ENCODE measurements at places on chromosomes 7 and 10.

GRCh38 chr10:123784646-123785045 is 107.0 kb downstream of the CPXM2 start:
- DNase-seq = no peak

DNA sequence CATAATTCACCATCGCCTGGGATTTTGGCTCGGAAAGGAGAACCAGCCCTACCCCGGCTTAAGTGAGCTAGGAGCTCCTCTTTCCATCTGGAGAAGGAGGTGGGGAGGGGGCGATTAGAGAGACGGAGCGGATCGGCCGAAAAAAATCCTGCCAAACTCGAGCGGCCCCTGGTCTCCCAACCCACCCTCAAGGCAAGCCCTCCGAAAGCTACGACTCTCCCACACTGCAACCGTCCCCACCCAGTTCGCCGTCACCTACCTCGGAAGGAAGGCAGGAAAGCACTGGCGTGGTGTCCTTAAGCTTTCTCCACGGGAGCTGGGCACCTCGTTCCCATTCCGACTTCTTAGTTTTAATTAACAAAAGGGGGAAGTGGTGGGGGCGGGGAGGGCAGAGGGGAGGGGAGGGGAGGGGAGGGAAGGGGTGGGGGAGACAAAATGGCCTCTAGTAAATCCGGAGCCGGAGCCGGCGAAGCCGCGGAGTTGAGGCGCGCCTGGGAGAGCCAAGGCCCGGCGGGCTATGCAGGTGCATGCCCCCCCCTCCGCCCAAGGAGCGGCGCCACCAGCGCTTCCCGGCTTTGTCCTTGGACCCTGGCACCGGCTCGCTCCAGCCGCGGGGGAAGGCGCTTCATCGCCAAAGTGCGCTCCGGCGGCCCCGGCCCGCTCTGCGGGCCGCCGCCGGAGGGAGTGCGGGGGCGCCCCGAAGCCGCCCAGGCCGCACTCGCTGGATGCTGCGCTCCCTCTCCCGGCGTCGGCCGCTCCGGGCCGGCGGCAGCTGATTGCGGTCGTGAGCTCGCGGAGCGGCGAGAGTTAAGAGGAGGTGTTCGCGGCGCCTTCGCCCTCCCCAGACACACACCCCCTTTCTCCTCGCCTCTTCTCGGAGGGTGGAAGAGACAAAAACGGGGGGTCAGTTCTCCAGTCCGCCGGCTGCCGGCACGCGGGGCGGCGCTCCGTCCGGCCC is at the start of gene LRRC4:
LRRC4 (minus strand) TSS at position 784 of the 958 bp plus-strand sequence. CDS start 797 bp downstream, outside the sequence.
- DNase-seq = no peak

DNA sequence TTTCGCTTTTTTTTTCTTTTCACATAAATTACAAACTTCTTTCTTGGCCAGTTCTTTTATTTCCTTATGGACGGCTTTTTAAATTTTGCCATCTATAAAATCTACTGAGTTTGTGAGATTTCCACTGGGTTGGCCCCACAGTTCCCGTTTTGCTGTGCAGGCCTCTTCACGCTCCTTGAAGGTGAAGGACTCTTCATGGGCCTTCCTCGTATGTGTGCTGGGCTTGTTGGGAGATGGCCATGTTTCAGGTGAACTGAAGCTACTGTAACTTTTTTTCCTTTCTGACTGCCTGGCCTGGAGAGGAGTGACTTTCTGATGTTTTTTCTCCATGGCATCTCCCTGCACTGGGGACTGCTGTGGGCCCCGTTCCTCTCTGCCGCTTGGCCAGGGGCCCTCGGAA is 262.4 kb downstream of the COBL start:
- DNase-seq = no peak

GRCh38 chr7:98869027-98869596 is 702 bp downstream of the TMEM130 start:
- DNase-seq = no peak

DNA sequence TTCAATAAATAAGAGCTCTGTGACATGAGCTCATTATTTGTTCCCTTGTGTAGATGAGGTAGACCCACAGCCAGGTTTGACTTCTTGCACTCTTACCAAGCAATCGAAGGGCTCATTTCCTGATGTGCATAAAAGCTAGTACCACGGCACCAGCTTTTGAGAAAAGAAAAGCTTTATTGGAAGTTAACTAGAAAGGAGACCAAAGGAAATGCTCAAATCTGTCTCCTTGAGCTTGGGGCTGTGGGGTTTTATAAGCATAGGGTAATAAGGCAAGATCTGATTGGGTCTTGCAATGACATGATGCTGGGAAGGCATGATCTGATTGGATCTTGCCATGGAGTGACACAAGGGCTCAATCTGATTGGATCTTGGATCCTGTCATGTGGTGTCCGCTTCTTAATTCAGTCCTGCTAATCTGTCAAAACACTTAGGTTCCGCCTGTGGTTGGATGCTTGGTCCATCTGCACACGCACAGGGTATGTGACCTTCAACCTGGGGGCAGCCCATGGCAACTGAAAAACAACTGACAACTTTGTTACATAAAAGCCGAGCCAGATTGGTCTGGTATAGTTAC is 47.8 kb upstream of the FRMD4A start:
- no peak for DNase-seq

All from NCI-H1417 treated with DMSO at 0.1 percent for 48 hours (cell line).